ENCODE measurements at places on chromosomes 16 and 17.

GRCh38 chr17:34201225-34201624 is 53.9 kb upstream of the CCL2 start:
- no peak for DNase-seq

GRCh38 chr16:61150351-61150750 is 885.9 kb downstream of the CDH8 start:
- DNase-seq, result no peak

GRCh38 chr17:40703652-40704051 is at the start of gene KRT24:
KRT24 (minus strand) TSS chr17:40703752; CDS start chr17:40703693, 59 bp downstream.
- DNase-seq, result no peak

DNA sequence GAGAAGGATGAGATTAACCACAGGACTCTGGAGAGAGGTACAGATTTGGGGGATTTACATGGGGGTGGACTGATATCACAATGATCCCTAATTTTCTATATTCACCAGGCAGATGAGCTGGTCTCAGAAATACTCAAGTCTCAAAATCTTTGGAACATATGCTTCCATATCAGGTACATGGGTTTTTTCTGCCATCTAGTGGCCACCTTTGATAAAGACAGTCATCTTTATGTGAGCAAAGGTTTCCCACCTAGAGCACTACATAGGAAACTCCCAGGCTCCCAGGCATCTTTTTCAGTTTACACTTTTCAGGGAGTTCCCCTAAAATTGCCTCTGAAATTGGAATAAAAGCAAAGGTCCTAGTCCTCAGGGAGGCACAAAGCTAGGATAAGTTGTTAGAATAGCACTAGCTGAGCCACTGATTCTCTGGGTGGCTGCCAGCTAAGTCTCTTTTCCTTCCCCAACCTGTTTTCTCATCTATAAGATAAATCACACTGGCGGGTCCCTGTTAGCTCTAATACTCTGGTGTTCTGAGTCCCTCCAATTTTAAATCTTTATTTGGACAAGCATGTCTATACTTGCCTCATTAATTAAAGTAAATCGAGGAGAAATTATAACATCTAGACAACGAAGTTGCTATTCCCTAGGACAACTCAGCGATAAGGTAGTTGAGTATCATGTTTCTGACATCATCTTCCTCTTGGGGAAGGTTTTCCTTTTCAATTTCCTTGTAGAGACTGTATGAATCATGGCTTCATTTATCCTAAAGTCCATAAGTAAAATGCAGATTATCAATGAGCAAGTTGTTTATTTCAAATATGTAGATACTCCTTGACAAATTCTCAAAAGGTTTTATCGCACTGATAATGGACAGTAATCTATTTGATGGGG is 19.0 kb upstream of the MON1B start:
- DNase-seq, result peak; percentile 15

- DNase-seq, result no peak
Observed at GRCh38 chr16:88282564-88283395, 100.0 kb upstream of the ZNF469 start.

- DNase-seq, result no peak
Observed at GRCh38 chr16:1914084-1914608, 4.1 kb downstream of the HS3ST6 start.

DNA sequence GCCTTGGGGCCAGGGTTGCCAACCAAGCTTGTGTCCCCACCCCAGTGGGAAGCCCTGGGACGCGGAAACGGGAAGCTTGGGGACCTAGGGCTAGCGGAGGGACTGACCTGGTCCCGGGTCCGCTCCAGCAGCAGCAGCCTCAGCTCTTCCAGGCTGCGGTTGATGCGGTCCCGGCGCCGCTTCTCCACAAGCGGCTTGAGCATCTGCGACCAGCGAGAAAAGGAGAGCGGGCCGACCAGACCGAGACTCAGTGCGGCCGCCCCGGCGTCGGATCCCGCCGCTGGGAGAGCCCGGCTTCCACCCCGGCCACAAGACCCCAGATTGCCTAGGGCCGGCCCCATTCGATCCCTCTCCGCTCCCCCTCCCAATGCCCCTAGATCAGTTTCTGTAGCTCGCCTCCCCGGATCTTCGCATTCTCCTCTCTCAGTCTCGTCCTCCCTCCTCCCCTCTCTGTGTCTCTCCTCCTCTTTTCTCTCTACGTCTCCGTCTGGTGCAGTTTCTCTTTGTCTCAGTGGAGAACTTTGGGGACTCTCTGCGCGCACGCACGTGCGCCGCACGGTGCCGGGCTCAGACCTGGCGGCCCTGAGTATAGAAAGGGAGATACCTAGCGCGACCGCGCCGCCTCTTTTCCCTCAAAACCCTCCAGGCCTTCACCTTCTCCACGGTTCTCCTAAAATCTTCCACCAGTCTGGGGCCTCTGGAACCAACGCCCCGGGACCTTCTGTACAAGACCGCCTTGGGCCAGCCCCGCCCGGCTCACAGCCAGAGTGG is 797 bp downstream of the HES7 start:
- DNase-seq, result no peak

GRCh38 chr16:65469116-65469515 is 347.3 kb upstream of the CDH11 start:
- no peak for DNase-seq

GRCh38 chr17:56206351-56206750 is 53.1 kb downstream of the ANKFN1 start:
- DNase-seq, result no peak

DNA sequence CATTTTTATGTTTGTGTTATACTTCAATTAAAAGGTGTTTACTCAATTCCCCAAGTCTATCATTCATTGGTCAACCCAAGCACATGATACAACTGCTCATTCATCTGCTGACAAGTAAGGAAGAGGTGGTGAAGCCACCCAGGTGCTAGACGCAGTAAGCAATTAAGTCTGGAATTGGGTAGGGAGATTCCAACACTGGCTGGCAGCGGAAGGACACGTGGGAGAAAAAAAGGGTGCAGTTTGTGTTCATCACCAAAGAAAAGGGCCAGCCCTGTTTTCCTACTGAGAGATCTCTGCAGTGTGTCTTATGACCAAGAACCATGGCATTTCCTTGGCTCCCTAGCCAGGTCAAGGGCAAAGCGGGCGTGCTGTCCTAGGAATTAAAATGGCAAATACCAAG is 11.8 kb upstream of the ZNF23 start:
- no peak for DNase-seq

- no peak for DNase-seq
Observed at GRCh38 chr16:7285520-7285919, 47.1 kb upstream of the RBFOX1 start.

DNA sequence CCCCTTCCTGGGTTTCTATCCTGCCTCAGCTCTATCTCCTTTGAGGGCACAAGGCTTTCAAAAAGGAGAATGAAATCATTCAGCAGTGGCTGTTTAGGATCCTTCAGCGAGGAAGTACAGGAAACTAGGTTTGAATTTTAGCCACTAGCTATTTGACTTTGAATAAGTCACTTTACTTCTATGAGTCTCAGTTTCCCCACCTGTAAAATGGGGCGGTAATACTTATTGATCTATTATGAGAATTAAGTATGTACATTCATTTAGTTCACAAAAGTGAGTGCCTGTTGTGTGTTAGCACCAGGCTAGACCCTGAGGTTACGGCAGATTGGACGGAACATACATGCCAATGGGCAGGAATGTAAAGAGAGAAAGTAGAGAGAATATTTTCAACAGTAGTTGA is 6.6 kb downstream of the CDH1 start:
- no peak for DNase-seq

DNA sequence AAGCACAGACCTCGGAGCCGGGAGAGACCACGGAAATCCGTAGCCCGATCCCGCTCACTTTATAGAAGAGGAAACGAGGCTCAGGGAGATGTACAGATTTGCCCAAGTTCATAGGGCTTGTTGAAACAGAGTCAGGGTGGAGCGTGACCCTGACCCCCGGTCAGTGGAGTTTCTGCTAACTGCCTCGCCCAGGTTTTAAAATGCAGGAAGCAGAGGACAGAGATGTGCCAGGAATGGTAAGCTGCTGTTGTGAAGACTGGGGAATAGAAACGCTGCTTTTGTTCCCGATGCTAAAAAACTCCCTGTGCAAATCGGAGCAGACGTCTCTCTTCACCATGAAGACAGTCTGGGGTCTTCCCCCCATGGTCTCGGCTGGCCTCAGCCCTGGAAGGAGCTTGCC is 403.0 kb downstream of the SEC14L1 start:
- no peak for DNase-seq

GRCh38 chr16:74076568-74076967 is 220.0 kb upstream of the PSMD7 start:
- DNase-seq, result no peak

- DNase-seq, result no peak
Observed at GRCh38 chr16:89160977-89161701, 10.4 kb upstream of the CDH15 start.

DNA sequence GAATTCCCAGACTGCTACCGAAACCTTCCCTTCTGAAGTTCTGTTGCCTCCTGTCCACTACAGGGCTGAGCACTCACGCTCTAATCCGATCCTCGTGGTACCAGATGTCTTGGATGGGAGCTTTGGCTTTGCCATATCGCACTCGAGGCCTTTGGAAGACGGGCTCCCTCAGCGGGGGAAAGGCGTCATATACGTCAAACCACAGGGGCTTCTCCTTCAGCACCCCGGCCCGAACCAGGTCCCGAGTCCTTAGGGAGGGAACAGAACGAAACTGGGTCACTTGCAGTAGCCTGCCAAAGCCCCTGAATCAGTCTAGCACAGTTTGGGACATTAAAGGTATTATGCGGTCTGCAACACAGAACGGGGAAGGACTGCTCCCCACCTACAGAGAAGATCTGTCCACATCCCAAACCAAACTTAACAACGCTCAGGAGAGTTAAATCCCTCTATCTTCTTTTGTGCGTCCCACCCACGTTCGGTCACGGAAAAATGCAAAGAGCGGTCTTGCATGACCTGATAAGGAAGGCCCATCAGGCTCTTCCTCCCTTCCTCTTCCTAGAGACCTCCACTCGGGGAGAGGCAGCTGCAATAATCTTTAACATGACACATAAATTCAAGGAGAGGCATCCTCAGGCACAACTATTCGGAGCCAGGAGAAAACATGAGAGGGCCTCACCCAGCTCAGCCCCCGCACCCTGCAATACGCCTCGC is 526 bp downstream of the MRPS23 start:
- no peak for DNase-seq

- DNase-seq, result no peak
Observed at GRCh38 chr17:10799407-10799806, 4.5 kb downstream of the TMEM238L start.

GRCh38 chr16:66741169-66741900 is 10.1 kb downstream of the DYNC1LI2 start:
- DNase-seq, result no peak

- DNase-seq, result no peak
Observed at GRCh38 chr17:40697297-40697696, 6.3 kb downstream of the KRT24 start.

DNA sequence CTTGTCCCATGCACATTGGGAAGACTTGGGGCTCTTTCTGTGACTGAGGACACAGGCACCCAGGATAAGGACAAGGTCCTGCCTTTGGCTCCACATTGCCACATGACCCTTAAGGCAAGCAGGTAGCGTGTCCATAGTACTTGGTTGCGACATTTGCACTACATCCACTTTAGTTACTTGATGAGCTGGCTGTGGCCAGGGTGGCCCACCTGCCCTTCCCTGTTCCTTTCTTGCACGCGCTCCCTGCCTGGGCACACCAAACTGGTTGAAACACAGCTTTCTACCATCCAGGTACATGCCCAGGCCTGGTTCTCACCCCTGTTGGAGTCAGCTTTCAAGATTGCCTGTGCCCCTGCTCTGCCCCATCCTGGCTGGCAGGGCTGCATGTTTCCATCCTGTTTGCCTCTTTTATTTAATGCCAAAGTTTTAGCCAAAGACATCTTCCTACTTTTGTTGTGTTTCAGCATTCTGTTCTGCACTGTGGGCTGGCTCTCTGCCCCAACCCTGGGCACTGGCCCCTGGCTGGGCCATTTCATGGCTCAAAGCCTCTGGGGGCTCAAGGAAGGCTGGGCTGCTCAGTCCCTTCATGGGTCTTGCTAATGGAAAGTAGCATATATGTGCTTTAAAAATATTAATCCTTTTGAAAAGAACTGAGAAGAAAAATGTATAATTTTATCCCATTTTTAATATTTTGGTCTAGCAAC is 3.2 kb downstream of the B3GNT9 start:
- DNase-seq, result no peak

DNA sequence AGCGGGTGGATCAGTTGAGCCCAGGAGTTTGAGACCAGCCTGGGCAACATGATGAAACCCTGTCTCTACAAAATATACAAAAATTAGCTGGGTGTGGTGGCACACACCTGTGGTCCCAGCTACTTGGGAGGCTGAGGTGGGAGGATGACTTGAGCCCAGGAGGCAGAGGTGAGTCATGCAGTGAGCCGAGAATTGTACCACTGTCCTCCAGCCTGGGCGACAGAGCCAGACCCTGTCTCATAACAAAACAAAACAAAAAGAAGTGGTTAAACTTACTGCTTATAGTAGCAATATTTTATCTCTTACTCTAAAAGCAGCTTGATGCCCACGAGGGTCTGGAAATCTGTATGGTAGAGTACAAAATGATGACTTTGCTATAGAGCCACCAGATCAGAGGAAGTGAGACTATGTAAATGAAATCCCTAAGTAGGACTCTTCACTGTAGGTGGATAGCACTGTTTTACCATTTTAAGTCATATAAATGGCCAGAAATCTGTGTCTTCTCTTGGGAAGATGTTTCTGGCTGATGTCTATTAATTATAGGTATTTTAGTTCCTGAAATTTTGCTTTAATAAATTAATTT is 60.4 kb upstream of the MRC2 start:
- no peak for DNase-seq

GRCh38 chr17:67051155-67051538 is 6.8 kb downstream of the CACNG1 start:
- no peak for DNase-seq

GRCh38 chr17:48663134-48663924 is 37.2 kb upstream of the HOXB9 start:
- DNase-seq, result no peak

DNA sequence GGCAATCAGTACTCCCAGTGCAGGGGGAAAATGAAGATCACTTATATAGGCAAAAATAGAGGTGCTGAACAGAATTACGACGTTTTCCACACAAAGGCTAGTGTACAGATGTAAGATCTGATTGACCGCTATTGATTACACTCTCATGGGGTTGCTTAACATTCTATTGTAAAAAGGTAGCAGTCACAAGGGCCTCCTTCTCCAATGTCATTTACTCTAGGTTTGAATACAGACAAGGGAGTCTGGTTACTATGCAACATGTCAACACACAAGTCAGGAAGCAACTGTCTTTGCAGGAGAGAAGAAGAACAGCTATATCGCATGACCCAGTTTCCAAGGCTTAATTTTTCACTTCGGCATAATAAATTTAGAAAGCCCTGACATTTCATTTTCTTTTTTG is 7.9 kb downstream of the KRT37 start:
- DNase-seq, result no peak

Data from NCI-H2107 (cell line).